ENCODE measurements at places on chromosomes 4 and X. TPM values are rescaled to one million over a fixed set of nuclear protein-coding genes. Genes with fewer than 3 reads are reported as not detected.

DNA sequence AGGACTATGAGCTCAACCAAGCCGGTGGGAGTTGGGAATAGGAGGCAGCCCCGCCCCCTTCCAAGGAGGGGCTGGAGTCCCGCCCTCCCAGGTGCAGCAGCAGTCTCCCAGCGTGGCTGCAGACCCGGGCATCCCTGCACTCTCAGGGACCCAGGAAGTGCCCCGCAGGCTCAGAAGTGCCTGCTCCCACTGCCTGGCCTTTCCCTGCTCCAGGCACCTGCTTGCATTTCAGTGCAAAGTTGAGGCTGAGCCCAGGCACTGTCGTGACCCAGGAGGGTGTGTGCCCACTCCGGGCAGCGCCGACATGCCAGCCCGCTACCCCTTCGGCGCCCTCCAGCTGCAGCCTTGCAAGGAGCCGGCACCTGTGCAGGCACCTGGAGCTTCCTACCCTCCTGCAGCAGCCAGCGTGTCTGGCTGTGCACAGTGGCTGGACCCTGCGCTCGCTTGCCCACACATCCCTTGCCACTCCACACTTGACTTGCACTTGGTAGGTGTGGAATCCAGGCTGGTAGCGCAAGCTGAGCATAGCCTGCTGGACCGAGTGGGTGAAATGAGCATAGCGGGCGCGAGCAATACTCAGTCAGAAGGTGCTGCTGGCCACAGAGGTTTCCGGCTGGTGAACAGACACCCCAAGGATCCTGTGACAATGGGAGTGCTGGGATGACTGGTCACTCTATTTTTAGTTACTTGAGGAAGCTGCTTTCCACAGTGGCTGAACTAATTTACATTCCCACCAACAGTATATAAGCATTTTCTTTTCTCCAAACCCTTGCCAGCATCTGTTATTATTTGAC, 236.3 kb downstream of the PCDH10 start:
- no peak for DNase-seq

- DNase-seq: no peak
Observed at GRCh38 chr4:138209094-138209493, 33.1 kb downstream of the SLC7A11 start.

The BRS3 gene
- not detected for total RNA-seq

DNA sequence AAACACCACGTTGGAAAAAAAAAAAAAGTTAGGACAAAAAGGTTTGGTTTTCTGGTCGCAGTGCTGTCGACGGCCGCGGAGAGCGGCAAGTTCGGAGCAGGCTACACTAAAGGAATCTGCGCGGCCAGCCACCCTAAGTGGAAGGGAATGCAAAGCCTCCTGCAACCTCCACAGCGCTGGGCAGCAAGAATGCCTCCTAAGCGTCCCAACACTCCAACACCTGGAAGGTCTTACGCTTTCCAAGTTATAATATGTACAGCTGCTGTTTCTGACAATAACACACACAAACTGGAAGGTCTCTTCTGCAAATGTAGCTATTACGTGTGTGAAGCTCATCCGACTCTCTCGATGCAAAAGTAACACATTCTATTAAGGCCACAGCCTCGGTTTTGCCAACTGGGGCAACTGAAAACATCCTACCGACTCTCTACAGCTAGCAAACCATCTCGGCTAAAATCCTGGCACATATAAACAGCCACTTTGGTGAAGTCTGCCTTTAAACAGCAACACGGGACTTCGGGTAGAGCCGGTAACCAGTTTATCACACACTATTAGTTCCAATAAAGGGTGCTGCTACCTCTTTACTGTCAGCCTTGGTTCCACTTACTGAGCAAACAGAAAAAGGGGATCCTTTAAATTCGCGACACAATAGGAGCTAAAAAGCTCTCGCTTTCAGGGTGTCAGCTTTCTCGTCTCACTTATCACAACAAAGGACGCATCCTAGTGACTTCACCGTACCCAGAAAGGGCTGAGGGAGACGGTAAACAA, 895 bp downstream of the SMIM14 start:
- peak; percentile 32 for DNase-seq

The CDKN2AIP gene
- total RNA-seq: 16.1 TPM

DNA sequence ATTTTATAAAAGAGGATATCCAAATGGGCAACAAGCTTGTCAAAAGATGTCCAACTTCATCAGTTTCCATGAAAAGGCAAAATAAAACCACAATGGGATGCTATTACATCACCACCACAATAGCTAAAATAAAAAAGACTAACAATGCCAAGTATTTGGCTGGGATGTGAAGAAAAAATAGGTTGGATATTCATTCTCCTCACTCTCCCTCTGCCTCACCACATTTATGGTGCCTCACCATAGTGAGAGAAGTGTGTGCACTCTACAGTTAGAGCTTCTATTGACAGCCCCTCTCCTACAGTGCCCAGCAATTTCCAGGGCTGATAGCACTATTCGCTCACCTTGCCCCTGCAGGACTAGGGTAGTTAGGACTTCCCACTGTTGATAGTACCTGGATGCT, 25.5 kb downstream of the VEGFC start:
- no peak for DNase-seq

- DNase-seq: no peak
Observed at GRCh38 chr4:146638333-146638785, 334 bp upstream of the POU4F2 start.

The OPN1MW2 gene
- total RNA-seq: not detected

DNA sequence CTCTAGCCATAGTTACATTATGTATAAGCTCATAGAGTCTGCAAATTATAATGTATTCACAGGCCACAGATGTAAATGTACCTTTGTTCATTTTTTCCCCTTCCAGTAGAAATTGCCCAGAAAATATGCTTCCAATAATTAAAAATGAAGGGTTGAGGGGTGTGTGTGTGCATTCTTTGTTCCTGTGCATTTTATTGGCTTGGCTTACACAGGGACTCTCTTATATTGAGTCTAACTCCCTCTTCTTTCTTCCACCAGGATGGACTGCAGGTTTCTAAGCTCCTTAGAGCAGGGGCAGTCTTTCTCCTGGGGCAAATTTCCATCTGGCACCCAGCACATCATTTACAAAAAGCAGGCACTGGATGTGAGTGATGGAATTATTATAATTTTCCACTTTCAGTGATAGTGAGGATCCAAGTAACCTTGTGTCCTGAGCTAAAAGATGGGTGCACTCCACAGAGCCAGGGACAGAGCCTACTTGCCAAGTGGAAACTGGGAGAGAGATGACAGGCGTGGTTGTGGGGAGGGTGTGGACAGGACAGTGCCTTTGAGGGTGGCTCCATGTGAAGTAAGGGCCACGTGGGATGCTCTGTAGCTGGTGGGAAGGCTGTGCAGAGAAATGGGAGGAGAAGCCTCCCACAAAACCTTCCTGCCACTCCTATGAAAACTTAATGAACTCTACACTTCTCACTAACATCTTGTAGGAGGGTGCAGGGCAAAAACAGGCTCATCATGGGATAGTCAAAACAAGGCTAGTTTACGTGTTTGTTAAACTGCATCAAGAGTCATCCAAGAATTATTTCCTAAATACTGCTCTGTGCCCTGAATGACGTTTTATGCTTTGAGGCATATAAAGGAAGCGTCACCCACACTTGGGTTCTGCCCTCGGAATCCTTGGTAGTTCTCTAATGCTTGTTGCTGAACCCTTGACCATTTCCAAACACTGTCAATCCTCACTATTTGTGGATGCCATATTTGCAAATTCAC, 16.0 kb downstream of the IGFBP7 start:
- no peak for DNase-seq
